HFFc6 (cell line): ENCODE measurements at places on chromosomes 7 and 10.

DNA sequence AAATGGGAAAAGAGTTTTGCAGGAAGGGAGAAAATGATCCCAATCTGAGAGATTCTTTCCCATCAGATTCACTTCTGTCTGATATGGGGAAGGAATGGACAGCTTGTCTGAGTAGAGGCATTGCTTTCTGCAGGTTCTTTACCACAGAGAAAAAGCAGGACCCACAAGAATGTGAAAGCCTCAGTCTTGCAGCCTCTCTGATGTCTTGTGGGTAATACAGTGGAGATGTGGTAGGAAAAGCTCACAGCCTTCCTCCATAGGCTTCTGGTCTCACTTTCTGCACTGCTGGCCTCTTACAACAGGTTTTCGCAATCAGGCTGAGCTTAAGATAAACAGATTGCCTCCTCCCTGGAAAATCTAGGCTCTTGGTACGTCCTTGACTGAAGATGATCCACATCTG lies 551 bp downstream of the IFIT1 start:
- peak; percentile 60 for DNase-seq

GRCh38 chr10:97075961-97076525 lies 109.7 kb downstream of the SLIT1 start:
- DNase-seq, result no peak

- DNase-seq, result no peak
Measured at GRCh38 chr10:49269523-49269922, 29.4 kb upstream of the C10orf71 start.

DNA sequence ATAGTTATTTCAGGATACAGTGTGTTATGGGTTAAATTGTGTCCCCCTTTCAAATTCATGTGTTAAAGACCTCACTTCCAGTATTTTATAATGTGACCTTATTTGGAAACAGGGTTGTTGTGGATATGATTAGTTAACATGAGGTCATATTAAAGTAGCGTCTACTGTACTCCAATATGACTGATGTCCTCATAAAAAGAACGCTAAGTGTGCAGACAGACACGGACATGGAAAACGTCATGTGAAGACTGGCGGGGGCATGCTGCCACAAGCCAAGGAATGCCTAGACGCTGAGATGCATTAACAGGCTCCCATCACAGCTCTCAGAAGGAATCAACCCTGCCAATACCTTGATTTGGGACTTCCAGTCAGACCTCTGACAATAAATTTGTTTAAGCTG lies 1.5 kb upstream of the WDR37 start:
- DNase-seq, result no peak

DNA sequence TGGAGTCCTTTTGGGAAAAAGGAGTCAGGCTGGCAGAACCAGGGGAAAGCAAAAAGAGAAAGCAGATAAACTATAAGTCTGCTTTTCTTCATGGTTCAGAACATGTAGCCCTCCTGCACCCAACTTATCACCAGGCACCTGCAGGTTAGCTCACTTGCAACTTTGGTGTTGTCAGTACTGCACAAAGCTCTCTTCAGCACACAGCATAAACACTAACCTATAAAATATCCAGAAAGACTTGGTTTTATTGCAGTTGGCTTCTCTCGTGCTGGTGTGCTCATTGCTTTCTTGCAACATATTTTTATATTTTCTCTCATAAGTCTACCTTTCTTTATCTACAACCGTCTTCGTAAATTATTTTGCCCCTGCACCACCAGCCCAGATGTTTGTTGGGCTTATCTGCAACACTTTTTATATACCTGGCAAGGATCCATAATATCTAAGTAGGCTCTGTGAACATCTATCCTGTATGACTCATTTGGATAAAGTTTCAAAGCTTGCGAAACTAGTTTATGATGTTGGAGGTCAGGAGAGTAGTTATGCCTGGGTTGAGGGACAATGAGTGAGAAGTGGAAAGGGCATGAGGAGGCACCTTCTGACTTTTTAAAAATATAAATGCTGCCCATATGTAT lies 164.6 kb downstream of the ANKRD30A start:
- no peak for DNase-seq

DNA sequence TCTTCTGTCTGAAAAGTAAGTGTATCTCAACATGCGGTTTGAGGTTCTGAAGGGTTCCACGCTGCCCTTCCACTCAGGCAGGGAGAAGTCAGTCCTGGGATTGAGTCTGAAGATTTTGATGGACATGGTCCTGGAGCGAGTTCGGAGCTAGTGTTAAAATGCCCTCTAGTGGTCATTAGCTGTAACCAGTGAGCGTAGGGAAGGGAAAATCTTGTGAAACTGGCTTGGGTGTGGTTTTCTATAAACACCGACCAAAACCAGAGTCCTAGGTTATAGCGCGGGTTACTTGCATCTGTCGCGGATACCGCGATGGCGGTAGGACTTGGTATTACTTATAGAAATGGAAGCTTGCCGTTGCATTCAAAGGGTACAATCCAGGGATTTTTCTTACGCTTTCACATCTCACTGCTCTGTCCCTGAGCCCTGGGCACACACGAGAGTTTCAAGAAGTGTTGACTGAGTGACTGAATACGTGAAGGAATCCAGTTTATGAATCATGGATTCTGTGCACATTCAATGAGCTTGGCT lies 348.2 kb upstream of the C7orf33 start:
- peak; percentile 31 for DNase-seq

- DNase-seq, result no peak
Measured at GRCh38 chr10:116629340-116629739, 8.6 kb downstream of the PNLIPRP2 start.
